ENCODE measurements at places on chromosomes 5 and 9.
A peak's percentile ranks its signal among the peaks of the same experiment; 100 is the strongest.

DNA sequence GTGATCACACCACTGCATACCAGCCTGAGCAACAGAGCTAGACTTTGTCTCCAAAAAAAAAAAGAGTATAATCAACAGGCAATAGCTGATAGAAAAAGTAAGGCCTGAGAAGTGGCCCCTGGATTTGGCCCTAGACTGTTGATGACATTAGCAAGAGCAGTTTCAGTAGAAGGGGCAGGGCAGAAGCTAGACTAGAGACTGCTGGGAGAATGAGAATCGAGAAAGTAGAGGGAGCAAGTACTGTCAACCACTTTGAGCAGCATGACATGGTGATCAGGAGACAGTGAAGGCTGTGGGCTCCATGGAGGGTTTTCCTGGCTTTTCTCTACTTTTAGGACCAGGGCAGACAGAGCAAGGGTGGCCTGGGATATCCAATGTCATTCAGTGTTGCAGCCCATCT lies 34.9 kb upstream of the B4GALT1 start:
- no peak for DNase-seq

- no peak for DNase-seq
These were observed 10.1 kb downstream of the ATG12 start for GRCh38 chr5:115831163-115831768.

GRCh38 chr5:20570486-20570885 lies 582.5 kb upstream of the CDH18 start:
- DNase-seq: no peak

GRCh38 chr5:55771175-55771655 lies 33.4 kb downstream of the DDX4 start:
- no peak for DNase-seq

GRCh38 chr5:74072646-74073045 lies 446.6 kb downstream of the ARHGEF28 start:
- no peak for DNase-seq

DNA sequence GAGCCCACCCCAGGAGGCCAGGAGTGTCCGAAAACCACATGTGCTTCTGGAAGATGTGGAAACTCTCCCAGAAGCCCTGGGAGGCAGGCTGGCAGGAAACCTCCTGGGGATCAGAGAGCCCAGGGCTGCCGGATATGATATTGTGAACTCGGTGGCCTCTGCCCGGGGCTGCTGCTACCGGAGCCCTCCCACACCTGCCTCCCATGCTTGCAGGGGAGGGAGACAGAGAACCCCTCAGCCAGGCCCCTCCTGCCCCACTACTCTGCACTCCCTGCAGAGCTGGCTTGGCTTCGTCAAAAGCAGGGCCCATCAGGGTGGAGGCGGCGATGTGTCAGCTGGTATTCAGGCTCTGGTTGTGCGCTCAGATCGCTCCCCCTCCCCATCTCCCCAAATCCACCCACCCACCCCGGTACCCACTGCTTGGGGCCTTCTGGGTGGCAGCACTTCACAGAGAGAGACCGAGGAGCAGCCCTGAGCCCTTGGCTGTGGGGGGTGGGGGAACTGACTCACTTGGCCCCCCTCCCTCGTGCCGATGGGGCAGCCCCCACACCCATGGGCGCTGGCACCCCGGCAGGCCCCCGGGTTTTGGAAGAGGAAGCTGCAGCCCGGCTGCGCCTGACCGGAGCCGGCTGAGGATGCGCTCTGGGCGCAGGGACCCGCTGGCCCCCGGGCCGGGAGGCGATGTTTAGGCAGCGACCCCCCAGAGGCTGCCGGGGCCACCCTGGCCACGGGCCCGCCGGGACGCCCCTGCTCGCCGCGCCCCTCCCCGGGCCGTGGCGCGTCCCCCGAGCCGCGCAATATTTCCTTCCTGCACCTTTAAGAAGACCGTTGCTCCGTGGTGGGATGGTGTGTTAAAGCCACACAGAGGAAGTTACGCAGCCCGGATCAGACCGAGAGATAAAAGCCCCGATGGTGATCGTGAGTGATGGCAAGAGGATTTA lies 786 bp upstream of the NTNG2 start:
- peak; percentile 45 for DNase-seq

DNA sequence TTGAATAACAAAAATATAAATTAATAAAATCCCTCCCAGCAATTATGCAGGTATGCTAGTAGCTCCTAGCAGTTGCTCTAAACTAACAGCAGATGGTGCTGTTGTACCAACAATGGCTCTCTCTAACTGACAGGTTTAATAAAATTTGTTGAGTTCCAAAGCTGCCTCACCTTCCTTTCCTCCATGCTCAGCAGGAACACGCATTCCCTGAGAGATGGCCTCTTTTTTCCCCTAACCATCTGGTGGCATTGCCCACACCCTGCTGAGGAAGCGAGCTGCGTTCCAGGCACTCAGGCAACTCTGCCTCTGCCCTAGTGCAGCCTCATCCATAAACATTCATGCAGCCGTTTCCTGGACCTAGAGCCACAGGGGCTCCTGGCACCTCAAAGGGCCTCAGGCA lies 106.2 kb downstream of the KLHL3 start:
- DNase-seq: no peak

DNA sequence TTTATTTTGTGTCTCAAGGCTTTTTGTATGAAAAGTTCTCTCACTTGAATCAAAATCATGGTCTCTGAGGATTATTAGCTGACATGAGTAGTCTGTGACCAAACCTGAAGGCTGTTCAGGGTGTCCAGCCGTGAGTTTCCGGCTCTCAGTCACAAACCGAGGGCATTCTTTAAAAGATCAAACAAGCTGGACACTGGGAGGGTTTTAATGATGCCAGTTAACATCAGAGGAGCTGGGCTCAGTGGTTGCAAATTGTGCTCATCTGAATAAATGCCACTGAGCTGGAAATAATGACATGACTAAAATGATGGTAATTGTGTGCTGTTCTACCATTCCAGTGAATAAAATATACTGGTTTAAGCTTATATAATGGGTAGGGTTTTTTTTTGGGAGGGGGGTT lies 153.1 kb downstream of the FOCAD start:
- no peak for DNase-seq

- no peak for DNase-seq
These were observed 4.6 kb downstream of the SMC5 start for GRCh38 chr9:70263421-70263820.

DNA sequence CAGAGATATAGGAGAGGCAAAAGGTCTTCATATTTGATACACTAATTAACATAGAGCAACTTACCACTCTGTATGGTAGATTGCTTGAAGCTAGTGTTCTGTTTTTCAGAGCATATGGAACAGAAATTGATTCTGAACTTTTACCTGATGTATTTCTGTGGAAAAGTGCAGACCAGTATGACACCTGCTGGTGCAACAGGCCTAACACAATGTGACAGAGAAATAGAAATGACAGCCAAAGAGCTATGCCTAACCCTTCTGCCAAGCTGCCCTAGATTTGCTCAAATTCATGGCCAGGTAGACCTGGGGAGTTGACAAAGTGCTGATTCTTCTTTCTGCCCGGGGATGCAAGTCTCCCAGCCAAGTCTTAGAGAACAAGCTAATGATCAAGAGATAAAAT lies 65.4 kb upstream of the RNF180 start:
- no peak for DNase-seq

DNA sequence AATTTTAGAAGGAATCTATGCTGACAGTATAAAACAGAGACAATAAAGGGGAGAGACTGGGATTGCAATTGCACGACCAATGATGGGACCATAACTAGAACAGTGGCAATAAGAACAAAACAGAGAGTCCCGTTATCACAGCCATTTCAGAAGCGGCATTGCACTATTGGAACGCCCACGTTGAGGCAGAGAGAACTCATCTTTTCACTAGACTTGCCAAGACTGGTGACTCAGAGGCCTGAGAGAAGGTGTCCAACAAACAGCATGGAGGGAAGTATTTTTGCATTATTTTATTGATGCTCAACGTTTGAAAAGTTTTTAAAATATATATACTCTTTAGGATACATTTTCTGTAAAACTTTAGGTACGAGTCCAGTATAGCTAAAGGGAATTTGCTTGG lies 737.7 kb downstream of the TLE1 start:
- DNase-seq: no peak

- no peak for DNase-seq
These were observed 124.3 kb downstream of the FGF1 start for GRCh38 chr5:142561486-142562097.

- no peak for DNase-seq
These were observed 25.9 kb downstream of the FNBP1 start for GRCh38 chr9:130017076-130017475.

DNA sequence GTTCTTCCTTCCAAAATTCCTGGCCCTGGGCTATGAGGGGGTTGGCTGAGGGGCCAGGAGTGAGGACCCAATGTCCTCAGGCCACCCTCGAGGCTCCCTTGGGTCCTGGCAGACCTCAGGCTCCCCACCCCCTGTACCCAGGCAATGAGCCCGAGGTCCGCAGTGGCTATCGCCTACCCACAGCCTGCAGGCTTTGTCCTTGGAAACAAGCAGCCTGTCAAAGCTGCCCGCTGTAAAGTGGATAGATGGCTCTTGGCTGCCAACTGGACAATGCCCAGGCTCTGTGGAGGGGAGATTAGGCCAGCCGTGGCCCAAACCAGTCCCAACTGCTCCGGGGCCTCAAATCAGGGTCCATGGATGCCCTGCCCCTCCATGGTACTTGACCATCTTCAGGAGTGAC lies 2.2 kb upstream of the ADGRD2 start:
- no peak for DNase-seq

DNA sequence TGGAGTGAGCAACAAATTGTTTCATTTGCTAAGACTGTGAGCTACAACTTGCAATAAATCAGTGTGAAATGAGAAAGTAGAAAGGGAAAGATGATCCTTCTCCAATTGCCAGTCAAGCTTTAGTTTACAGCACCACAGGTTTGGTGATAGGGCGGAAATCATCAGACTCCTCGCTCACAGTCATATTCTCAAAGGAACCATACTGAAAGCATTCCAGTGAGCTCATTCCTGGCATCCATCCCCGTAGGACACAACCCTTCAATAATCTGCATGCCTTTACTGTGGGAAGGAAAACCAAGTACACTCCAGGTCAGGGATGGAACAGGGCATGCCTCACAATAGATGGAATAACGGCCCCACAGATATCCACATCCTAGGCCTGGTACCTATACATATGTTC lies 80.7 kb downstream of the FSTL4 start:
- DNase-seq: no peak

DNA sequence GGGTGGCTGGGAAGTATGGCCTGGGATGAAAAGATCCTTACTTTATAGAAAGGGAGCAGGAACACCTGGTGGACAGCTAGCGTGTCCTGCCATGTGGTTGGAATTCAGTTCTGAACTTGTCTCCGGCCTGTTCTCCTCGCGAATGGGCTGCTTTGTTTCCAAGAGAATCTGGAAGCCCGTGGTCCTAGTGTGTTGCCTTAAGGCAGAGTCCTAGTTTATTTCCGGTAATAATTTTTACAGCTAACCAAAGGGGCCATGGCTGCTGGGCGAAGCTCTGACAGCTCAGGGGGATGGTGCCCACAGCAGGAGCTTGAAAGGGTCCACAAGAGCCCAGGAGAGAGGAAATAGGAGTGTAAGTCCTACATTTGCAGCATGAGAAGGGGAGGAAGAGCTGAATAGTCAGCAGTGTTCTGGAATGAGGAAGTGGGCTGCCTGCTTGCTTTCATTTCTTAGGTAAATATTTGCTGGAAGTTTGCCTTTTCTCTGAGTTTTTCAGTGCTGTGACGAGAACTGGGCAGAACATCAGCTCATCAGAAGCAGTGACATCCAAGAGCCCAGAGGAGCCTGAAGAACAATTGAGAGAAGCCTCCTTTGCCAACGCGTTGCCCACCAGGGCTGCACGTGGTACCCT lies 13.1 kb upstream of the IGFBPL1 start:
- no peak for DNase-seq

- DNase-seq: no peak
These were observed 100.1 kb upstream of the DHFR start for GRCh38 chr5:80754900-80755299.

DNA sequence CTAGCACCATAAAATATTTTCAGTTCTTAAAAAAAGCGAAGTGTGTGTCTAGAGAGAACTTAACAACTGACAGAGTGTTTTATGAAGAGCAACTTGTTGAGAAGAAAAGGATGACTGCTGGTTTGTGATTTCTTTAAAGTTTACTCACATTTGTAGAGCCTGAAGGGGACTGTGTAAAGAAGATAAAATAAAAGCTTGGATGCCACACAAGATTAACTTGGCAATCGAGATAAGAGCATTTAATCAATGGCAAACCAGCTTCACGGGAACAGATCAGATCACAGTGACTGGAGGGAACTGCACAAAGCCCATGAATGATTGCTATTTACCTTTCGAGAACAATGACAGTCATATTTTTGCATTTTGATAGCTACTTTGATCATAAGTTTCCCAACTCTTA lies 2013.1 kb upstream of the CDH9 start:
- no peak for DNase-seq

GRCh38 chr9:98087420-98088354 lies 31.2 kb downstream of the NANS start:
- no peak for DNase-seq

- DNase-seq: no peak
These were observed 185.0 kb downstream of the DAB2IP start for GRCh38 chr9:121836366-121836885.

- no peak for DNase-seq
These were observed 981.4 kb upstream of the WWC1 start for GRCh38 chr5:167309941-167310517.

DNA sequence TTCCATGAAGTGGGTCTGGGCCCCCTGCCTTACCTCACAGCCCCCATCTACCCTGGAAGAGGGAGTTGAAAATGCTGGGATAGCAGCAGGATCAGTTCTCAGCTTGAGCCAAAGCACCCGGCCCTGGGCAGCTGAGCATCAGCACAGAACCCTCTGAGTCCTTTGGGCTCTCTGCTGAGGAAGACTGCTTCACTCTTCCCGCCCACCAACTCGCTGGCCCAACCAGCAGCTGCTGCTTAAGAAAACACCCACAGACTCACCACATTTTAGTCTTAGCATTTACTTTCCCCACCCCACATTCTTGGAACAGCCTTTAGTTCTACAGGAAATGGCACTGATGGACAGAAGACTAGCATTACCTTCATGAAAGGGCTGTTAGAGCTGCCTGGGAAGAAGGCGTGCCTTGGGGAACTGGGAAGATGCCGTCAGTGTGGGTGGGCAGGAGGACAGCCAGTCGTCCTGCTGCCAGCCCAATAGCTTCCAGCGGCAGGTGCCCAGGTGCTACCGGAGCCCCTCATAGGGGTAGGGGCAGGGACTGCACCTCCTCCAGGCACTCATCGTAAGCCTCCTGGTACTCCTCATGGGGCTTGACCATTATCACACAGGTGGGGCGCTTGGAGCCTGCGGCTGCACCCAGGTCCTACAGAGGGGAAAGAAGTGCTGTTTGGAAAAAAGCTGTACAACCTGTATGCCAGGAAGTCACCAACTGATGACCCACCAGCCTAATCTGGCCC lies 4.3 kb downstream of the NHP2 start:
- DNase-seq: no peak

GRCh38 chr5:1004461-1005248 lies 3.9 kb upstream of the NKD2 start:
- DNase-seq: no peak

DNA sequence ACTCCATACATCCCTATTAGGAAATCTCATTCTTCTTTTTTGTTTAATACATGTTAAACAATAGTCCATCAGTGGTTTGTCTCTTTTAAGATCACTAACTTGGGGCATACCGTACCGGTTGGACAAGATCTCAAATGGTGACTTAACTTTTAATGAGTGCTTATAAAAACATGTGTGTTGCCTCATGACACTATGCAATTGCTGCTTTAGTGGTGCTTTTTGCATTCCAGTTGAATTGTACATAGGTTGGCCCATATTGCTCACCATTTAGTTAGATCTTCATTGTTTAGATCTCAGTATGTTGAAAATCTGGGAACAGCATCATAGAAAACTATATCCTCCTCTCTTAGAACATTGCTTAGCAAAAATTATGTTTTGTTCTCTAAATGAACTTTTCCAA lies 17.8 kb downstream of the C9orf85 start:
- DNase-seq: no peak

GRCh38 chr5:43061352-43062075 lies 21.4 kb upstream of the ANXA2R start:
- DNase-seq: no peak
